ENCODE measurements at places on chromosomes 1 and 21.

DNA sequence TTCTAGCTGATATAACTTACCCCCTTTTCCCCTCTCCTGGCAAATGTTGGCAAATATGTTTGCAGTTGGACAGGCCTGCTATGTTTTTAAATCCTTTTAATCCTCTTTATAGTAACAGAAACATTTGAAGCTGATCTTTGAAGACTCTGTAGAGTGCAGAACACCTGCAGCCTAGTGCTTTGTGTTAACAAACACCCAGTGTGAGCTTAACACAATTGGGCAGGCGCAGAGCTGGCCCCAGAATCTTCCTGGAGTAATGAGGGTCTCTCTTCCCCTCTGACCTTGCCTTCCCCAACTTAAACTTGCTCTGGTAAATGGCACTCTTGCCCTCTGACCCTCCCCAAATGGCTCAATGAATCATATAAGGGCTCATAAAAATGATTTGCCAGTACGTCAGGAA is 247.9 kb upstream of the LYPLAL1 start:
- no peak for DNase-seq

GRCh38 chr1:205677167-205677566 is 3.1 kb downstream of the SLC45A3 start:
- DNase-seq: no peak

- DNase-seq: peak; percentile 51
Measured at GRCh38 chr1:43885279-43885801, 48.3 kb upstream of the ARTN start.

DNA sequence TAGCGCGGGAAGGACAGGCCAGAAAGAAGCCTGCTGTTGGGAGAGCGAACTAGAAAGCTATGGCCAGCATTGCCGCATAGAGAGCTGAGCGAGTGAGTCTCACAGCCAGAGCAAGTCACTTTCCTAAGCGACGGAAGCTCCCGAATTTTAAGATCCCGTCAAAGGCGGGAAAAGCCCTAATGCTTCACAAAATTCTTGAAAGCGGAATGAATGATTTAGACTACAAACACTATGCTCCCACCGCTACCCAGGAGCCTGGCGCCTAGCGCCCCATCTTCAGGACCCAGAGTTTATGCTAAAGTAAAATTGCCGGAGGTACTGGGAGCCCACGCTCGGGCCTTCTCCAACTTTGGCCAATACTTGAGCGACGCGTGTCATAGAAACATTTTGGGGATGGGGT is 409.9 kb upstream of the ESRRG start:
- DNase-seq: no peak

- DNase-seq: no peak
Measured at GRCh38 chr21:31442339-31442738, 98.3 kb upstream of the TIAM1 start.

- DNase-seq: peak; percentile 32
Measured at GRCh38 chr1:181646710-181647109, 163.4 kb downstream of the CACNA1E start.

DNA sequence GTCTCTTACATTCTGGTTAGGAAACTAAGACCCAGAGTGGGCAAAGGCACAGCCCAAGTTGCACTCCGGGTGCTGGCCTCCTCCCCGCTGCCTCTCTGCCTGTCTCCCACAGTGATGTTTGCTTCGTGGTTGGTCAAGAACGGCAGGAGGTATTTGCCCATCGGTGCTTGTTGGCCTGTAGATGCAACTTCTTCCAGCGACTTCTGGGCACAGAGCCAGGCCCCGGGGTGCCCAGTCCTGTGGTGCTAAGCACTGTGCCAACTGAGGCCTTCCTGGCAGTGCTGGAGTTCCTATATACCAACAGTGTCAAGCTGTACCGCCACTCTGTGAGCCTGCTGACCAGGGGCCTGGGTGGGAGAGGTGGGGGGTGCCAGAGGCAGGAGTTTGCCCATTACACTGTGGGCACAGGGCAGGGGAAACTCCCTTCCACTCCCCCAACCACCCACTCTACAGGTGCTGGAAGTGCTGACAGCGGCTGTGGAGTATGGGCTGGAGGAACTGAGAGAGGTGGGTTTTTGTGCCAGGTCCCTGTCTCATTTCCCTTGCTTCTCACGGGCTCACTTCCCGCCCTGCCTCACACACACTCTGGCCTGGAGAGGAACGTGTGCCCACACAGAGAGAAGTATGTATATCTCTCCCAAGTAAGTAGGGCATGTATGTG is 1.9 kb downstream of the BTBD19 start:
- DNase-seq: peak; percentile 85

DNA sequence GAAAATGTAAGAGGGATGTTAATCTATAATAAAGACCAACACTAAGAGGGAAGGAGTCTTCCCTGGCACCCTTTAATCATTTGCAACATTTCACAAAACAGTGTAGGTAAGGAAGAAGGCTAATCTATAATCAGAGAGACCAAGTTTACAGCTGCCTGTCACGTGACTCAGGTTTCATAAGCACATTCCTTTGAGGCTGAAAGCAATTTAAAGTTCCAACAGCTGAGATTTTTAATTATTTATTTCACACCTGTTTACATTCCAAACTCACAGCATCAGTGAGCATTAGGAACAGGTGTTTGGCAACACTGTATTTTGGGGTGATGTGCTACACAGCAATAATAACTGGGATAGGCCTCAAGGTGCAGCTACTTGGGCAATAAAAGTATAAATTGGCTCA is 75.7 kb upstream of the PGBD5 start:
- no peak for DNase-seq

GRCh38 chr1:87194271-87194774 is 134.4 kb upstream of the LMO4 start:
- no peak for DNase-seq

DNA sequence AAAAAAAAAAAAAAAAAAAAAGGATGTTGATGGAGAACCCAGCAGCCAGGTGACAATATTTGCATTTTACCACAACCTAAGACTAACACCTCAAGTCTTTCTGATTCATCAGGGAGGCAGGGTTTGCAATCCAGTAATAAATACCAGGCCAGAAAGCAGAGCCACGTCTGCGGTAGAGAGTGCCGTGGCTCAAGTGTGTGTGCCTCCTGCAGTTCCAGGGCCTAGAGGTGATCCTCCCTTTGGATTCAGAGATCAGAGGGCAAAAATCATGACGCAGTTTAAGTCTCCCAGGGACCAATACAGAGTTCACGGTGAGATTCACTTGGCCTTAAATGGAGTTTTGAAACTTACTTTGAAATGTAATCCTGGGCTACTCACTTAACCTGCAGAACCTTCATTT is 34.9 kb downstream of the TMCO4 start:
- DNase-seq: no peak

DNA sequence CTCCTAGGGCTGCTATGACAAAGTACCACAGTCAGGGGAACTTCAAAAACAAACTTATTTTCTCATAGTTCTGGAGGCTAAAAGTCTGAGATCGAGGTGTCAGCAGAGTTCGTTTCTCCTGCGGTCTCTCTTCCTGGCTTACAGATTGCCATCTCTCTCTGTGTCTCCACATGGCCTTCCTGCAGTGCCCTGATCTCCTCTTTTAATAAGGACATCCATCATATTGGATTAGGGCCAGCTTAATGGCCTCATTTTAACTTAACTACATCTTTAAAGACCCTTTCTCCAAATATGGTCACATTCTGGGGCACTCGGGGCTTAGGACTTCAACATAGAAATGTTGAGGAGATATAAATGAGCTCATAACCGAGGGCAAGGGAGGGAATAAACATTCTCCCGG is 12.2 kb downstream of the C1orf74 start:
- DNase-seq: no peak

- no peak for DNase-seq
Measured at GRCh38 chr1:31657020-31657804, 12.5 kb upstream of the PEF1 start.

DNA sequence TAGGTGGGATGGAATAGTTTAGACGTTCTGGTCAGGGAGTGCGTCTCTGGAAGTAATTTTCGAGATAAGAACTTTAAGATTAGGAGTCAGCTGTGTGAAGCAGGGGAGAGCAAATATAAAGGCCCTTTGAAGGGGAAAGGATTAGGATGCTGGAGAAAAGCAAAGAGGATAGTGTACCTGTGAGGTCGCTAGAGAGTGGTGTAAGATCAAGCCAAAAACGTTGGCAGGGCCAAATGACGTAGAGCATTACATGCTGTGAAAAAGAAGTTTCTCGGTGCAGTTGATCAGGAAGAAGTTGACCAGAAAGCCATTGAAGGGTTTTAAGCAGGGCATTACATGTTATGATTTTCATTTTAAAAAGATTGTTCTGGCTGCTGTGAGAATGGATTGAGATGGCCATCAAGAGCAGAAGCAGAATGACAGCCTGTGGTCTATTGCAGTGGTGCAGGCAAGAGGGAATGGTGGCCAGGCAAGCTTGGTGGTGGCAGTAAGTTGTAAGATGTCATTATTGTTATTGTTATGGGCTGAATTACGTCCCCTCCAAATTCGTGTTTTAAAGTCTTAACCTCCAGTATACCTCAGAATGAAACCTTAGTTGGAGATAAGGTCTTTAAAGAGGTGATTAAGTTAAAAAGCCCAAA is 113.6 kb upstream of the KIF26B start:
- no peak for DNase-seq

DNA sequence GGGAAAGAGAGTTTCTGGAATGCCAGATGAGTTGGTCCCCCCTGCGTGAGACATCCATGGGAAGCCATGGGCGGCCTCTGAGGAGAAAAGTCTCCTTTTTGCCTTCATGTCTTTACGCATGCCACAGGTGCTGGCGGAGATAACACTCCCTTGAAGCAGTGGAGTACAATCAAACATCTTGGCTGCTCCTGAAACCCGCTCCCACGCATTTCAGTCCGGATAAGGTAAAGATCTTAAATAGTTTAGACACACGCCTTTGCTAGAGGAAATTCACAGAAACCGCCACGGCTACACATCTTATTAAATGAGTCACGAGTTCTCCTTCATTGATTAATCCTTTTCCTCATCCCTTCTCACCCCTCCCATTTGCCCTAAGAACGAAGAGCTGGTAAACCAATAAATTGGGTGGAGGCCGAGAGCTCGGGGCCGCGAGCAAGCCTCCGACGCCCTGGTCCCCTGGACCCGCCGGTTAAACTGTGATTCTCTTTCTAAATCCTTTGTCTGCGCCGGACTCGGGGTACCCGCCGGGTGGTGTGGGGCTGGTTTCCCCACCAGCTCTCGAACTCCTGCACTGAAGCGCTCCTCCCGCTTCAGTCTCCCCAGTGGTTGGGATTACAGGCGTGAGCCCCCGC is 6.6 kb upstream of the ZNF669 start:
- DNase-seq: no peak

DNA sequence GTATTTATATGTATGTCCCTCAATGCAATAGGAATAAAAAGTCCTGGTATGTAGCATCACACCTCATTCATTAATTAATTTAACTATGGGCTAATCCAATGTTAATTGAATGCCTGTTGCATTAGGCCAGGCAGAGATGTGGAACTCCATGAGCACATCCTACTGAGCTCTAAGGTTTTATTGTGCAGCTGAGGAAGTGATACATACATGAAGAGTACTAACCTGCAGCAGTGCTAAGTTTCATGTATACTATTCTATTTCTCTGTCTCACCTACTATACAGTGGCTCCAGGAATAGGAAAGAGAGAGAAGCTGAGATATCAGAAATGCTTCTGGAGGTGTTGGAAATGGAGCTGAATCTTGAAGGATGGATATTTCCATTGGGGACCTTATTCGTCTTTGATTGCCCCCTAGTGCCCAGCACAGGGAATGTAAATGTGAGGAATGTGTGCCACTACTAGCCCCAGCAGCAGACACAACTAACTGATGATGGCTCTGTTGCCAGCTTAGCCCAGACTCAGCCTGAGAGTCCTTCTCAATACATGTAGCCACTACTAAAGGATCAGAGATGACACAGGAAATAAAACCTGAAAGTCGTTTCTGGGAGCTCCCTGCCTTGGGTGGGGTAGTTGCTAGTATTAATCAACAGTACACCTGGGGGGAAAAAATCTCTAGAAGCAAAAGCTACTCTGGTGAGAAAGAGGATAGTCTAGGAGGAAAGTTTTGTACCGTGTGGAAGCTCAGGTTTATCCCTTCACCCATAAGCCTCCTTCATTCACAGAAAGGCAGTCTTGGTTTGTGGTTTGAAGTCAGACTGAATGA is 173.3 kb upstream of the FOXD3 start:
- DNase-seq: no peak

- DNase-seq: no peak
Measured at GRCh38 chr1:218878369-218878768, 295.3 kb upstream of the LYPLAL1 start.

DNA sequence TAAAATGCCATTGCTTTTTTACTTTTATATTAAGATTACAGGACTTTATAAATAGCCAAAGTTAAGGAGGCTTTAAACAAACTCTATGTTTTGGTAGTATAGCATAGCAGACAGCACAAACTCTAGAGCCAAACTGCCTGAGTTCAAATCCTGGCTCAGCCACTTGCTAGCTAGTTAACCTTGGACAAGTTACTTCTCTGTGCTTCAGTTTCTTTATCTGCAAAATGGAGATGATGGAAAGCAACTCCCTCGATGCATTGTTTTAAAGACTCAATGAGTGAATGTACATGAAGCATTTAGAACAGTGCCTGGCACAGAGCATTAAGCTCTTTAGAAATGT is 21.3 kb downstream of the C1QB start:
- no peak for DNase-seq

- no peak for DNase-seq
Measured at GRCh38 chr21:16797540-16797939, 715.3 kb upstream of the CXADR start.

DNA sequence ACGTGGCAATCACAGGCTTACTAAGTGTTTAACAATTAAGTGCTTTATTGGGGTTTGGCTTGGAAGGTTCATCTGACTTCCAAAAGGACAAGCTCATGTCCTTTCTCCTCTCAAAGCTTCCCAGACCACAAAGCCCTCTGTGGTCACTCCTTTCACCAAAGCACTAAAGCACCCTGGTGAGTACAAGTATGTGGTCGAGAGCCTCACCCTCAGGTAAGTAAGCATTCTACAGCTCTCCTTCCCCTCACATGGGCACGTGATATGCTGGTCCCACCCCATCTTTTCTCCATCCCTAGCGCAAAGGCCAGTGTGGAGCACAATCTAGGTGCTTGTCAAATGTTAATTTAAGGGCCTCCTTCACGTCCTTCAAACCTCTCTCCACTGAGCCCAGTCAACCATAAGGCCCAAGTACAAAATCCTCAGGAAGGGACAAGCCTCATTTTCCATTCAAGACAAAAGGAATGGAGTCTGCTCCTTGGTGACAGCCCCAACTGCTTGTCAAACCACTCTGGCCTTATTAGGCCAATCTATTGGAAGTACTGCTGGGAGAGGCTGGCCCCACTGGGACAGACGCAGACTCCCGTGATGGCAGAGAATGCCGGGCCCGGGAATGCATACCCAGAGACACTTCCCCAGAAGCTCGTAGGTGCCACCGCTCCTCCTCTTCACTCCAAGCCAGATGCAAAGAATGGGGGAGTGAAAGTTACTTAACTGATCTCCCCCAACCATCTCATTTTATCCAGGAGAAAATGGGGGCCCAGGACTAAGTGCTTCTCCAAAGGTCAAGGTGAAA is 7.8 kb downstream of the STMN1 start:
- DNase-seq: peak; percentile 77

GRCh38 chr1:3450202-3450863 is 4.1 kb upstream of the ARHGEF16 start:
- no peak for DNase-seq

- DNase-seq: peak; percentile 60
Measured at GRCh38 chr1:152112101-152112884, 3.0 kb downstream of the TCHH start.

All from upper lobe of left lung (tissue), 6 donors.